B cell (primary cell): ENCODE measurements at places on chromosomes 2 and 18. TPM values are rescaled to one million over a fixed set of nuclear protein-coding genes. Genes with fewer than 3 reads are reported as not detected.

- no peak overlapping the region for H3K4me3 ChIP-seq
- H3K4me1 ChIP-seq: no peaks in the 10 kb centered on the region
- H3K36me3 ChIP-seq: no peaks in the 10 kb centered on the region
- H3K27me3 ChIP-seq: no peaks in the 10 kb centered on the region
Observed at GRCh38 chr2:142585785-142586184, 291.7 kb upstream of the KYNU start.

Gene MC2R
- not detected in 2 replicates for total RNA-seq

DNA sequence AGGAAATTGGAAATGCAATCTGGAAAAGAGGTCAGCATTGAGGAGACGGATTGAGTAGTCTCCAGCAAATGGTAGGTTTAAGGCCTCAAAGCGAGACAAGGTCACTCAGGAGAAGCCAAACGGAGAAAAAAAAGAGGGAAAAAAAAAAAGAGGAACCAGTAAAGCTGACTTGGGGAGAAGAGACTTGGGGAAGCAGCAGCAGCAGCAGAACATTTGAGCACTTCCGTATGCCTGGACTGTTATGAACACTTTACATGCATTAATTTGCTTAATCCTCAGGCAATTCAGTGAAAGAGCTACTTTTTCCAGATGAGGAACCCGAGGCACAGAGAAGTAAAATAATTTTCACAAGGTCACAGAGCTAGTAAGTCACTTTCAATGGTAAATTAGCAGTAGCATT is 81.3 kb downstream of the OSBPL6 start:
- H3K36me3 ChIP-seq: no peaks in the 10 kb centered on the region
- no peak for DNase-seq
- no peak overlapping the region for H3K4me3 ChIP-seq
- H3K4me1 ChIP-seq: no peaks in the 10 kb centered on the region

Gene MEIS1
- not detected in 2 replicates for total RNA-seq

Gene SPATA3
- not detected in 2 replicates for total RNA-seq

DNA sequence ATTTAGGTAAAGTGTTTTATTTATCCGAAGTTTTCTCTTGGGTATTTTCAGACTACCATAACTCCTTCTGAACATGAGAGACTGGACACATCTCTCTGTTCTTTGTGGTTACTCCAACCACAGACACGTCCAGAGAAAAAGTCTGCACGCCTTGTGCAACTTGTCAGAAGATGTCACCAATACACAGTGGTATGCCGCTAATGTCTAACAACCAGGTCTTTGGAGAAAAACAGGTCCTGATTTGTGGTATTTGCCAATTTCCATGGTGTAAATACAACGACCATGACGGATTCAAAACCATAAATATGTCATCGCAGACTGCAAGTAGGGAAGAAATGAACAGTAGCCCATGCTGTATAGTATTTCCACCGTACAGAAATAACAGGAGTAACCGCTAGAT is 620.6 kb upstream of the ID2 start:
- H3K27me3 ChIP-seq: no peaks in the 10 kb centered on the region
- no peak overlapping the region for H3K4me3 ChIP-seq
- H3K4me1 ChIP-seq: no peaks in the 10 kb centered on the region
- no peak for DNase-seq
- no peaks in the 10 kb centered on the region for H3K36me3 ChIP-seq

Gene SLC16A14
- 2.4 and 2.7 TPM in 2 replicates for total RNA-seq

Gene KLHL30
- total RNA-seq: 0.12 TPM in 1 of 2 replicates, not detected in the other

DNA sequence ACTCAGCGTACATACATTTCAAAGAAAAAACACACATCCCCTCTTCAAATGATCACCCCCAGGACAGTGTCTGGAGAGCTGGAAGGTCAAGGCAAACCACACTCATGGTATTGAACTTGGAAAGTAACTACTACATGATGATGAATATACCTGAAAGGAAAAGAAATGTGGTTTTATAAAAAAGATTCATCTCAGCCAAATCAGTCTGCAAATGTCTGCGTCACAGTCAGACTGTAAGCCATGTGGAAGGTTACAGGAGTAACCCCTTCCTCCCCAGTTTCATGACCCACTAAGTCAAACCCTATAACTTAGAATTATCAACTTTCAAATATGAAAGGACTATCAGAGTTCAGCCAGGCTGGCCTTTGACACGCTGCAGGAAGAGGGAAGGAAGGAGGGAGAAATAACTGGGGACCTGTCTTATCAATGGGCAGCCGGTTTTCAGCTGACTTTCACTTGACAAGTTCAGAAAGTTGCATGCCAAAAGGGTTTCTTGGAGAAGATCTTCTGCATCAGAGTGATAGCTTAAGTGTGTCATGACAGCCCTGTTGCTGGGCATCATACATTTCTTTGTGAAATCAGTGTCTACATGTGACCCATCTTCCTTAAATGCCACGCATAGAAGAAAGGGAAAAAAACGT is 7.0 kb upstream of the BMP10 start:
- no peak overlapping the region for H3K4me3 ChIP-seq
- no peaks in the 10 kb centered on the region for H3K36me3 ChIP-seq
- H3K4me1 ChIP-seq: no peaks in the 10 kb centered on the region
- no peak for DNase-seq
- no peaks in the 10 kb centered on the region for H3K27me3 ChIP-seq
- H3K27ac ChIP-seq: no peak overlapping the region

Gene RHOB
- 63.0 and 65.0 TPM in 2 replicates for total RNA-seq

DNA sequence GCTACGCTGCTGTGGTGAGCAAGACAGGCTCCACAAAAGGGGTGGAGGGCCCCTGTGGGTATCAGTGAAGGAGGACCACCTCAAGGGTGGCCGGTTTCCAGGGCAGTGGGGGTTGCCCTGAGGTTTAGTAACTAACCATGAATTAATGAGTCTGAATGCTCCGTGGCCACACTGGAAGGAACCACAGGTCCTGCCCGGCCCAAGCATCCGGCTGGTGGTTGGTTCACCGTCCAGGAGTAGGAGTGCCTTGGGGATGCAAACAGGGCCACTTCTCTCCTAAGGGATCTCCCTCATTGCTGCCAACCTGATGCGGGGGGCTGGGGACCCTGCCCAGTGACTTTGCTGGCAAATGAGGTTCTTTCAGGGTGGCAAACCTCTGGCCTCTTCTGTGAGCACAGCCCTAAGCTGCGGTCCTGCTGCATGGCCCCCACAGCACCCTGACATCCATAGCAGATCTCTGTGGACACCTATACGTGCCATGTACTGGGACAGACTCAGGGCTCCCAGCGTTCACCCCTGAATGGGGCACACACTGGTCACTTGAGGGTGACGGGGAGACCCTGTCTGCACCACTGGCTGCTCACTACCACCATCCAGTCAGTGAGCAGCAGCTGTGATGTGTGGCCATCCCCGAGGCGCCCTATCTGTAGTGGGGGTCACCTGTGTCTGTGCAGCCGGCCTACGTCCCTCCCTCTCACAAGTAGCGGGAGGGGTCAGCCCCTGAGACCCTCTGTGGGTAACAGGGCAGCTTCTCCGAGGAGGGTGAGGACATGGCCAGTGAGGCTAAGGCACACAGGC is 41.6 kb downstream of the HS6ST1 start:
- H3K4me3 ChIP-seq: no peak overlapping the region
- H3K36me3 ChIP-seq: no peaks in the 10 kb centered on the region
- no peak overlapping the region for H3K27ac ChIP-seq
- no peaks in the 10 kb centered on the region for H3K27me3 ChIP-seq

GRCh38 chr2:66438498-66438833 is 3.5 kb downstream of the MEIS1 start:
- H3K4me3 ChIP-seq: no peak overlapping the region
- H3K4me1 ChIP-seq: peaks cover 35% of the 10 kb centered on the region
- H3K27ac ChIP-seq: no peak overlapping the region

DNA sequence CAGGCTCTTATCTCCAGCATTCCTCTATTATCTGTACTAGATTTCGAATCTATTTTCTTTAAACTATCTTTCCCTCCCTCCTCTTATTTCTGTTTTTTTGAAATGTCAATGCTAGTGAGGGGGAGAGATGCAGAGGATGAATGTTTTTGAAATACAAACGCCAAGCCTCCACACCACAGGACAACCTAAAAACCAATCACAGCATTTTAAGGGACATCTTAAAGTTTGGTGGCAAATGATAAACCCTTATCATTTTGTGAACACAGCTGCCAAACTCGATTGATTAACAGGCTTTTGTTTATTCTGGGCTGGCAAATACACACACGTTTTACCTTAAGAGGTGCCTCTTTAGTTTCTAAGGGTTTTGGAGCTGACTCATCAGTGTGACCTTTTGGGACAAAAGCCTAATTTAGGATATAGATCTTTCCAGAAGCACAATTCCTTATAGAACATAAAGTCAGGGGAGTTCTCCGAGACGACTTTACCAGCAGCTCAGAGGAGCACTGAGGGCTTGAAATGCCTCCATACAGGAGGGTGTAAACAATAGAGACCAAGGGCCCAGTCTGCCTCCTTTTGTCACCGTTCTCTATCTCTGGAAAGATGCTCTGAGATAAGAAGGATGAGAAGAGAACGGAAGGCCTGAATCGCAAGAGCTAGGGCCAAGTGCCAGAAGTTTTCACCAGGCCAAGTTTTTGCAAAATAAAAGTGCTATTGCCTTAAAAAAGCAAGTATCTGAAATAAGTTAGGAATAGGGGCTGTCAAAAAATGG is 4.2 kb upstream of the MEIS1 start:
- H3K36me3 ChIP-seq: no peaks in the 10 kb centered on the region
- peaks cover 30% of the 10 kb centered on the region for H3K4me1 ChIP-seq
- DNase-seq: no peak
- H3K4me3 ChIP-seq: no peak overlapping the region

Gene CD8A
- 0.49 and 0.76 TPM in 2 replicates for total RNA-seq

DNA sequence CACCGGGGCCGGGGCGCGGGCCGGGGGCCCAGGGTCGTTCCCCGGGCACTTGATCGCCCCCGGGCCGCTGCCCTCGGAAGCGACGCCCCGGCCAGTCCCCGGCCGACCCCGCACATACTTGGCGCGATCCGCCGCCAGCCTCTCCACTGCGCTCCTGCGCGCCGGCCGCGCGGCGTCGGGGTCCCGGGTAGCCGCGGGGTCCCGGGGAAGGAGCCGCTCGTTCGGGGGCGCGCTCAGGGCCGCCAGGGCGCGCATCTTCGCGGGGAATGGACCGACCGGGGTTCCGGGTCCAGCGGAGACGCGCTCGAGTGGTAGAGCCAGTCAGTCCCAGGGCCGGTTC is 204 bp downstream of the FAM110C start:
- peaks cover 20% of the 10 kb centered on the region for H3K27me3 ChIP-seq
- H3K27ac ChIP-seq: no peak overlapping the region
- peak overlapping the region; percentile 46 for H3K4me3 ChIP-seq

Gene ZAP70
- 3.4 and 4.4 TPM in 2 replicates for total RNA-seq

Gene CRACDL
- total RNA-seq: 0.07 and 0.25 TPM in 2 replicates

DNA sequence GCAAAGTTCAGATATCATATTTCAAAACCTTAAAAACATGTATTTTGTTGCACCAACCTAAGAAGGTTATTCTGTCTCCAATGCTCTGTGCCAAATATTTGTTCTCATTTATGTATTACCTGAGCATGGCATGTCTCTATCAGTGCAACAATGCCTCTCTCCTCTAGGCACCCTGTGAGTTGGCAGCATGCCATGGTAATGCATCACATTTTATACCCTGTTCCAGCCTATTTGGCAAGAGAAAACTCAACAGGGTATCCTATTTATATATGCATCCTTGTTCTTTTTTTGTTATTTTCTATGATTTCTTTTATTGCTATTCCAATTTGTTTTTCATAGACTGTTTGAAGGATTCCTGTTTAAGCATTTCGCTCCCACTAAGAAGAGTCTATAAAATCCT is 126.3 kb upstream of the NRXN1 start:
- H3K27ac ChIP-seq: no peak overlapping the region
- no peaks in the 10 kb centered on the region for H3K4me1 ChIP-seq
- H3K36me3 ChIP-seq: no peaks in the 10 kb centered on the region

Gene LCT
- total RNA-seq: 0.07 and 0.10 TPM in 2 replicates

Gene CERKL
- not detected in 2 replicates for total RNA-seq

DNA sequence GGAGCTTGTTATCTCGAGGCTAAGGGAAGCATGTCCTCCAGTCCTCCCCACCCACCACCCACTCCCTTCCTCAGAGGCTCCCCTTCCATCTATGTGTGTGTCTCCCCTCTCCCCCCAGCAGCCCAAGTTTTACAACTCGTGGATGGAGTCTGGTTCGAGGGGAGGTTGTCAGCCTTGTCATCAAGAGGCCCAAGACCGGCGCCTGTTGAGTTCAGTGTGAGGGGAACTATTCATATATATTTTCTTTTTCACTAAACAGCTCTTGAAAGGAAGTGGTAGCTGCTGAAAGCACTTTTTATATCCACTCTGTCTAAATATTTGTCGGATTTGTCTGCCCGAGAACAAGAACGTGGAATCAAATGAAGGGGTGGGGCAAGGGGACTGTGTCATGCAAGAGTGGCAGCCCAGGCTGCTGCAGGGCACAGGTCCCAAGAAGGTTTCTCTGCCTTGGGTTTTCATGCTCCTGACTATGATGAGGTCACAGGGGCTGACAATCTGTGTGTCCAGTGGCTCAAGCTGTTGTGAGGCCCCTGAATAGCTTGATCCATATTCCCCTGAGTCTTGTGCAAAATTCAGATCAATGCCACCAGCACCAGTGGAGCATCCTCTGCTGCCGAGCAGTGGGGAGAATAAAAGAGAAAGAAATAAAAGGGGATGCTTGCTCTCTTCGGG is 35.0 kb downstream of the NRP2 start:
- DNase-seq: no peak
- H3K4me3 ChIP-seq: no peak overlapping the region
- H3K36me3 ChIP-seq: no peaks in the 10 kb centered on the region
- no peak overlapping the region for H3K27ac ChIP-seq
- H3K27me3 ChIP-seq: no peaks in the 10 kb centered on the region
- H3K4me1 ChIP-seq: peaks cover 37% of the 10 kb centered on the region

Gene CCDC178
- total RNA-seq: not detected in 2 replicates

Gene CCDC141
- total RNA-seq: 42.1 and 47.5 TPM in 2 replicates

DNA sequence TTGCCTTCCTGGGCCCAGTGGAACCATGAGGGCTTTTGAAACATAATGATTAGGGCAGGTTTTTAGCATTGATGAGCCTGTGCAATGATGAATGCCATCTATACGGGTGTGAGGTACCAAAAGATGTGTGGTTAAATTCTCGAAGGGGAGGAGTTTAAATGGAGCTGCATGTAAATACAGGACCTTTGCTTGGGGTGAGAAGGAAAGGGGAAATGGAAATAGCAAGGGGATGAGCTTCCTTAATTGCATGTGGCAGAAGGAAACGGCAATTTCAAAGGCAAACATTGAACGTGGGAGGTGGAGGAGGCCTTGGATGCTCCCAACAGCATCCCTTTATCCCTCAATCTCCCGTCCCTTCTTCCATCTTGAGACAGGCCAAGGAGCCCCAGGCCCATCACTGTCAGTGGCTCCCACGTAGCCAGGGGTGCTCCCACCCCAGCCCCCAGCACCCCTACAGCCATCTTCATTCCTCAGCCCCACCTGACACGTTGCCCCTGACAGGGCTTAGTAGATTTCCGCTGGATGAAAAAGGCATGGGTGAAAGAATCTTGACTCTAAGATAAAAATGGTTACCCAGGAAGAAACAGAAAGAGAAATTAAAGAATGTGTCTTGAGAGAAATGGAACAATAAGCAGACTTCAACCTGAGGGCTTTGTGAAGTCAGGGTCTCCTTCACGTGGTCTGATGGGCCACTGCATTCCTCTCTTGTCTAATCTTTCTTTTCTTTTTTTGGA is 32.5 kb downstream of the INPP5D start:
- peak; percentile 61 for DNase-seq
- H3K4me3 ChIP-seq: peak overlapping the region; percentile 40
- peaks cover 4% of the 10 kb centered on the region for H3K36me3 ChIP-seq

GRCh38 chr2:210366675-210367080 is 51.7 kb upstream of the MYL1 start:
- no peak for DNase-seq
- H3K27me3 ChIP-seq: no peaks in the 10 kb centered on the region
- H3K36me3 ChIP-seq: no peaks in the 10 kb centered on the region
- H3K27ac ChIP-seq: no peak overlapping the region
- H3K4me3 ChIP-seq: no peak overlapping the region

GRCh38 chr2:26185954-26186770 is 13.3 kb downstream of the GAREM2 start:
- H3K27ac ChIP-seq: no peak overlapping the region
- H3K36me3 ChIP-seq: peaks cover 11% of the 10 kb centered on the region
- peak; percentile 14 for DNase-seq
- no peak overlapping the region for H3K4me3 ChIP-seq
- H3K27me3 ChIP-seq: no peaks in the 10 kb centered on the region

Gene POU3F3
- total RNA-seq: 0.12 TPM in 1 of 2 replicates, not detected in the other

Gene PPP1CB
- total RNA-seq: 152 and 161 TPM in 2 replicates
